ENCODE measurements at places on chromosomes 4 and X.

GRCh38 chr4:139663561-139664138 is 2.0 kb upstream of the MGST2 start:
- DNase-seq = no peak

DNA sequence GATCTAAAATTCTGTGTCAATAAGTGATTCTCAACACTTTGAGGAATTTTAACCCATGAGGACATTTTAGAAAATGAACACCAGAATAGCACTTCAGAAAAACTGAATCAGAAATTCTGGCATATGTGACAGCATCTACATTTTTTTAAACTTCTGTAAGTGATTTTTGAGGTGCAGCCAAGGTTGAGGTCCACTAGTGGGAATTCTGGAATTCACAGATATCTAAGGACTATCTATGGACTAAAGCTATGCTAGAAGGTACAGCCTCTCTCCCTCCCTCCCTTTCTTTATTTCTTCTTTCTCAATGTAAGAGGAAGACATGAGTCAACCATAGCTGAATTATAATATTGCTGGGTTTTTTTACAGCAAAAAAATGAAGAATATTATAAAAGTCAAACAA is 508.2 kb upstream of the ATOH1 start:
- DNase-seq = no peak

DNA sequence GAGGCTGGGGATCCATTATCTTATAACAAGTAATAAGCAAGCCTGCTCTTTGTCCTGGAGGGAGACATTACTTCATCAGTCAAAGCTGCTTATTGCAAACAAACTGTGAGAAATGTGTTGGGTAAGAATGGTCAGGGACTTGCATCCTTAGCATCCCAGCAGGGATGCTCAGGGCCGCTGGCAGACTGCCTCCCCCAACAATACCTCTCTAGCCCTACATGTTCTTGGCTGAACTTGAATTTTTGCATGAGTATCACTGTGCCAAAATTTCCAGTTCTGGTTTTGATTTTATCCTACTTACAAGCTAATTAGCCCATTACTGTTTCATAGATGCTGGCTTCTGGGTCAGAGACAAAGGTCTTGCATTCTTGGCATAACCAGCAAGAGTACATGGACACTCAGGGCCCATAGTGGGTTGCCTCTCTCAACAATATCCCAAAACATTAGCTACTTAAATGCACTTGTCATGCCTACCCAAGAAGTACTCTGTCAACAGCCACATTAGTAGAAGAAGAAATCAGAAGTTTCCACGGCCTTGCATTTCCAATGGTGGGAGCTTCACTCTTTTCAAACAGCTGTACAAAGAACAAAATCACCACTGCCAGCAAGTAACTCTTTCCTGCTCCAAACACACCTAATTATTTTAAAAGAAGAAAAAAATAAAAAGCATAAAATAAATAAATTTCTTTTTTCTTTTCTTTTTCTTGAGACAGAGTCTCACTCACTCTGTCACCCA is 41.9 kb upstream of the NEUROG2 start:
- no peak for DNase-seq

- DNase-seq = no peak
Measured at GRCh38 chrX:134963041-134963440, 27.8 kb upstream of the SMIM10 start.

GRCh38 chr4:159016593-159017024 is 86.3 kb upstream of the RAPGEF2 start:
- DNase-seq = no peak

DNA sequence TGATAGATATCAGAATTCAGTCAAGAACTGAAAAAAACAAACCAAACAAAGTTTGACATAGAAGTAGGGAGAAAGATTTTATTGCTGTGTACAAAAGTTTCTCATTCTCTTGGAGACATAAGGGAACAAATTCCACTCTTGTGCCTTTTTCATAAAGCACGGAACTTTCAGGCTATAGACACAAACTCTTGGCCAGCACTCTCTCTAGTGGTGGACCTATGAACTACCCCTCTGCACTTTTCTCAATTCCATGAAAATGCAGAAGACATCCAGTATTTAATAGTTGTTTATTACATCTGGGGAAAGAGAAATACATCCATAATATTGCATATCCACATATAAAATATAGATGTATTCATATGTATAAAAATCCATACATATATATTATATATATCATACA is 291.6 kb upstream of the HS3ST1 start:
- DNase-seq = no peak

DNA sequence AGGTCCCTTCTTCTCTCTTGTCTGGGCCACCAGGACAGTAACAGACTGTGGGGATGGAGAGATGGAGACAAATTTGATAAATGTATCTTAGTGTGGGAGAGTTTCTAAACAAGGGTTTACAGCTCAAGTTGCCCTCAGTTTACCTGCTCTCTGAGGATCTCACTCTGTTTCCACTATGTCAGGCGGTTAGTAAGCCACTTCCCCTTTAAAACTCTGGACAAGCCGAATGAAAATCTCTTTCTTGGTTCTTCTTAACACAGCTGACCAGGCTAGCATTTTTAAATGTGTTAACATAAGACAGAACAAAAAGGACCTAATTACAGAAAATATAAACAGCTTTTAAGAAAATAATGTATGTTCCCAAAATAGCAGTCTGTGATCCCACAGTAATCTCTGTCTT is 2.9 kb upstream of the SCARB2 start:
- no peak for DNase-seq

GRCh38 chrX:69503228-69503781 is 821 bp upstream of the NALF2 start:
- DNase-seq = no peak

GRCh38 chr4:101259876-101260275 is 87.5 kb downstream of the PPP3CA start:
- DNase-seq = no peak

- DNase-seq = no peak
Measured at GRCh38 chrX:39439906-39440798, 638.9 kb downstream of the MID1IP1 start.

DNA sequence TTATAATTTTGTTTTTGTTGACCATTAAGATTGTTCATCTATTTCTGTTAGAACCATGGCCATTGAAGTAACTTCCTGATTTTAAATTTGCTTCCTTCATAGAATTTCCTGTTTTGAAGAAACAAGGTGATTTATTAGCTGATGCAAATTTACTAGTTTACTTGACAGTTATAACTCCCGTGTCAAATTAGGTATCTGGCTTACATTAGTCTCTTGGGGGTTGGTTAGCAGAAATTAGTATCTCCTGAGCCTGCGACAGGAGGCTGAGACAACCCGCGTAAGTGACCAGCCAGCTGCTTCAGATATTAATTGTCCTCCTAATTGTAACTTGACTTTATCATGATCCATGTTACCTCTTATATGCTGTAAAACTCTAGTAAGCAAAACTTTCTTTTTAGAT is 154.3 kb downstream of the CFAP299 start:
- no peak for DNase-seq

- no peak for DNase-seq
Measured at GRCh38 chr4:10023050-10023419, 1.7 kb upstream of the SLC2A9 start.

DNA sequence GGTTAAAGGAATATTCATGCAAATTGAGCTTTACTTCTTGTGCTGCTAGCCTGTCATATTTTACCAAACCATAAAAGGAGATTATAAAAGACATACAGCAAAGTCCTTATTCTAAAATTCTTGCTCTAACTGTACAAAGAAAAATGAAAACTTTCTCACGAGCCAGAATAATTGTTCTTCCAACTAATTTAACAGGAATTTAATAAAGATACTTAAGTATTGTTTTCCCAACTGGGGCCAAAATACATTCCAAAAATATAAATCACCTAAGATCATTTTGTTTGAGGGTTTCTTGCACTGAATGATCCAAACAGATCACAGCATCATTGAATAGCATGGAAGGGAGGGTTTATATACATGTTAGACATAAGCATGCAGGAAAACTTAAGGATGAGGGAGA is 127.1 kb upstream of the PCDH18 start:
- no peak for DNase-seq

GRCh38 chr4:174549721-174550120 is 27.4 kb upstream of the HPGD start:
- no peak for DNase-seq
